NCI-H1105 treated with DMSO at 0.1 percent for 48 hours (cell line): ENCODE measurements at places on chromosomes 7 and 10.

- no peak for DNase-seq
Measured at GRCh38 chr7:29329686-29330085, 135.1 kb downstream of the CHN2 start.

- DNase-seq = no peak
Measured at GRCh38 chr10:85621562-85621961, 745.0 kb downstream of the GRID1 start.

DNA sequence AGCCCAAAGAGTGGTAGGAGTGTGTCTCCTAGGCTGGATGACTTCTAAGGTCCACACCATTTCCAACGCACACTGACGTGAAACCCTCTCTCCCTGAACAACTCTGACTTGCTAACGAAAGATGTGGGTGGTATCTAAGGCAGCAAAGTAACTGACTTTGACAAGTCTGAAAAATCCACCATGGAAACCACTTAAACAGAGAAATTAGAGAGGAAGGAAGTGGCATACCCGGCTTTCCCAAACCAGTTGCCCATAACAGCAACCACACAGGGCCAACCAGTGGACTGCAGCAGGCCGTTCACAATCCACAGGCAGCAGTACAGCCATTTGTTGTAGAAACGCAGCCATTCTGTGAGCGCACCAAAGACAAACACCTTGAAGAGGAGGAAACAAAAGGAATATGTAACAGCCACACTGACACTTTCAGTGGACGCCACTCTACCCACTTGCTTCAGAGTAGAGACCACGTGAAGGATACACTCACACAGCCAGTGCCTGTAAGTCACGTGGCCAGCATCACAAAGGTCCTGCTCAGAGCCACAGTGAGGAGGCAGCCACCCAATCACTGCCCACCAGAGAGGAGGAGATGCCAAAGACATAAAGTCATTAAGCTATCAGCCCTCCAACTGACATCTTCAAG lies 39.8 kb downstream of the SLC37A3 start:
- no peak for DNase-seq

DNA sequence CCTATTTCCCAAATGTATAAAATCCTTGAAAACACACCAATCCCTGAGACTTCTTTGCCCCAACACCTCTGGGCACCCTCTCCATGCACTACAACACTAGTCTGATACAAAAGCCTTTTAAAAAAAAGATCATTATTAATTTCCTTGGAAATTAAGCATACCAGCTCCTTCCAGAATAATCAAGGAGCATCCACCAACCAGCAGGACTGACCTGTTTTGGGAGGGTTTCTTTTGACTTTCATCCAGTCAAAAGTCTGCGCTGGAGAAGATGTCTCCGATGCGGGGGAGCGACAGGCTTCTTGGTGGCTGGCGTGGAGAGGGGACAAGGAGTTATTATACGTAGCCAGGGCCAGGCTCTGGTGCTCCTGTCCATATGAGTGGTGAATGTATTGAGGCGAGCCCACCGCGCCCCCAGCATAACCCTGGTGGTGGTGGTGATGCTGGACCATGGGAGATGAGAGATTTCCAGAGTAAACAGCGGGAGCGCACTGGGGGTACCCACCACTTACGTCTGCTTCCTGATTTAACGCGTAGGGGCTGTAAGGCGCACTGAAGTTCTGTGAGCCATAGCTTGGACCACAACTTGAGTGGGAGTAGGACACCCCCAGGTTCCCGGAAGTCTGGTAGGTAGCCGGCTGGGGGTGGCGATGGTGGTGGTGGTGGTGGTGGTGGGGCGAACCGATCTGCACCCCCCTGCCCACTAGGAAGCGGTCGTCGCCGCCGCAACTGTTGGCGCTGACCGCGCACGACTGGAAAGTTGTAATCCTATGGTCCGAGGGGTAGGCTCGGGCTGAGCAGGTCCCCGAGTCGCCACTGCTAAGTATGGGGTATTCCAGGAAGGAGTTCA lies 527 bp downstream of the HOXA1 start:
- no peak for DNase-seq

DNA sequence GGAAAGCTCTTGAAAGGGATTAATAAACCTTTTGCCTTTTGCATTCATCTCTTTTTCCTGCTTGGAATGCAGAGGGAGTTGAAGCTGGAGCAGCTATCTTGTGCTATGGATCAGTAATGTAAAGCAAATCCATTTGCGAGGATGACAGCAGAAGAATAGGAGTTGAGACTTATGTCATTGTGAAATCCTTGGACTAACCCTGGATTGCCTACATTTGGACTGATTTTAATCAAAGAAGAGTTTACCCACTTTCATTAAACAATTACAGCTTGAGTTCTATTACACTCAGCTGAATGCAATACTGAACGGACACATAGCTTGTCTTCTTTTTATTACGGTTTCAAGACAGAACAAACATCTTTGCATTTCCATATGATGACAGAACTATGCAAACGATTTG lies 362.3 kb downstream of the PHF14 start:
- no peak for DNase-seq

GRCh38 chr10:126052171-126052570 lies 155.8 kb downstream of the FANK1 start:
- DNase-seq = no peak

GRCh38 chr10:110873951-110874350 lies 2.2 kb downstream of the PDCD4 start:
- no peak for DNase-seq

- no peak for DNase-seq
Measured at GRCh38 chr10:118153287-118153686, 106.5 kb upstream of the RAB11FIP2 start.

- no peak for DNase-seq
Measured at GRCh38 chr7:94059746-94060145, 55.6 kb upstream of the BET1 start.

DNA sequence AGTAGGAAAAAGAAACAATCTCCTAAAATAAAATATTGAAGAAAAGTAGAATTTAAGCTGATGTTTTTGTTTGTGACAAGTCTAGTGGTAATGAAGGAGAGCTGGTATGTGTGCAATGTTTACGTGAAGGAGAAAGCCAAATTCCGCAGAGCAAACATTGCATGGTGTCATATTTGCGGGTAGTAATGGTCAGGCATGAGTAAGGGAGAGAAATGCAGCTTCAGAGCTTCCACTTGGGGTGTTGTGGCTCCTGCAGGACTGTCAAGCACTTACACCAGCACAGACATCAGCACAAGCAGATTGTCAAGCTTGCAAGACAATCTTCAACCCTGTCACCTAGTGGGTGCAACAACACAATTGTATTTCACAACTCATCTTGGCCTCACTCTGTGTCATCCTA lies 136.5 kb upstream of the ETV1 start:
- no peak for DNase-seq

- DNase-seq = no peak
Measured at GRCh38 chr10:3030765-3031164, 36.6 kb upstream of the PFKP start.

DNA sequence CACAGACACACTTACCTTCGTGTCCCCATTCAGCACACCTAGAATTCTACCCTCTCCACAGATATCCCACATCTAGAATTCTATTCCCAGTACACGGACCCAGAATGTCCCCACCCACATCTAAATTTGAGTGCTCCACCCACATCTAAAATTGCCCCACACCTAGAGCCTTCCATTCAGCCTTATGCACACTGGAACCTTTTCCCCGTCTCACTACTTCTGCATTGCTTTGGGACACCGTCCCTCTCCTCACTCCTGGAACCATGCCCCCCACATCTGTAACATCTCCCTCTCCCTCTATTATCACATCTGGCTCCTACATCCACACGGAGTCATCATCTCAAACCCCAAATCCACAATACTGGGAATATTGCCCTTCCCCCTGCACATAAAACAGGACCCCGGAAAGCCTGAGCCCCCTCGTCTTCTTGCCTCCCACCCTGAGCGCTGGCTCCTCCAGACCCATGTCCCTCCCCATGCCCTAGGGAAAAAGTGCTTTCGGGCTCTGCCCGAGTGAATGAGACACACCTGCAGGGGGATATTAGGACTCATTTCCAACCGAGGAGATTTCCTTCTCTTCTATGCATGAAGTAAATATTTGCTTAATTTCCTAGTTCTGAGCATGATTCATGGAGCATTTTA lies 125.8 kb upstream of the UNC5B start:
- no peak for DNase-seq
